Mucosa of descending colon (tissue), 3 donors: ENCODE measurements at places on chromosomes 12 and 14. TPM values are rescaled to one million over a fixed set of nuclear protein-coding genes. Genes with fewer than 3 reads are reported as not detected.

DNA sequence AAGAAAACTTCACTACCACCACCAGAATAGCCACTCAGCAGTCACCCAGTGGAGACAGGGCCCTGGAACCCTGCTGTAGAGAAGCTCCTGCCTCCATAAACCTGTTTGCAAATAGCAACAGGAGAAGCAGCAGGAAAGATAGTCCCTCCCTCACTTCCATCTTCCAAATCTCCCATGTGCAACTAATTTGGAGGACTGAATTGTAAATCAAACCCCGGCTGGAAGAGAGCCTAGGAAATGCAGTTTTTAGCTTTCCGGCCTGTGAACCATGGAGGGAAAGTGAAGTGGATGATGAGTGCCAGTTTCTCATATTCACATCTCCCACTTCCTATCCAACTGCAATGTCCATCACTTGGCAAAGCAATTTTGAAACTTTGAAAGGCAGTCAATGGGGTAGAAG, 167.2 kb upstream of the FRMD6 start:
- no peak for DNase-seq

GRCh38 chr12:77054851-77055250, 10.5 kb downstream of the E2F7 start:
- DNase-seq: no peak

DNA sequence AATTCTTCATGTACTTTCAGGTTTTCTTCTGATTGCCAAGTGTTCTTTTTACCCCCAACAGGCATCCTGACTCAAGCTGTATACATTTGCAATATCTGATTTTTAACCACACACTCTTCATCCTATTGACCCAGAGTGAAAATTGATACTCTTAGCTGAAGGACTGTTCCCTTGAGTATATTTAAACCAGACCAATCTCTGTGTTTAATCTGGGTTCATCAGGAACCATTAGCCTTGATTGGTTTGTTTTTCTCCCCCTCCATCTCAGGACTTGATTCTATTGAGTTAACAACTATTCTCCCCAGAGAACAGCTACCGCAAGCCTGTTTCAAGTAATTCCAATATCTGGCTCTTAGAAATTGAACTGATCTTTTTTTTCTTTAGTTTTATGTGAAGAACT, 222.3 kb upstream of the NOVA1 start:
- DNase-seq: no peak

DNA sequence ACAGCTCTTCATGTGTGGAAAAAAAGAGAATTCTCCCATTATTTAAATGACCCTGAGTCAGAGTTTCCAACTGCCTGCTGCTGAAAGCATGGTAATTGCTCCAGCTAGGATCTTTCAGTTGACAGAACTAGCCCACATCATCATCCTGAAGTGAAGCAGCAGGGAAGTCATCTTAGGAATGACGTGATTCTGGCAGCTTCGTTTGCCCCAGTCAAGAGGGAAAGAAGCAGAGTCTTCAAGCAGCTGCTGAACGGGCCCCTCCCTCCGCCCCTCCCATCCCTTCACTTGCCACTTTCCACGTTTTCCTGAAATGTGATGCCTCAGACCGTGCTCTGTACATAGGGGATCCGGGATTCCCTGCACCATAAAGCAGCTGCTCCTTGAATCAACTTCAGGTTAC, 455.0 kb upstream of the TMEM132C start:
- DNase-seq: no peak

DNA sequence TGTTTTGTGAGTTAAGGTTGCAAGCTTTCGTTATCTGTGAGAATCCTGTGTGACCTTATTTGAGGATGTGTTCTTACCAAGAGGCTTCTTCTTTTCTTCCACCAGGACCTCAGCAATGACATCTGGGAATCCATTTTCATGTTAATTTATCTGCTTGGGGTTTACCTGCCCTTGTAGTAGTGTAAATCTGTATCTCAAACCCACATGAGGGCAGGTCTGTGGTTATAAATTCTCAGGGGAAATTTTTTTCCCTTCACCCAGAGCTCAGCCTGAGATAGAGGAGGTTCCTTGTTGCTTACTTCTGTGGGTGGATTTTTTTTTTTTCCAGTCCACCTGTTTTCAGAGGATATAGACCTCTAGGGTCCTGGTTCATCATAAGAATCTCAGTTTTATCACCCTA, 70.8 kb downstream of the AKAP6 start:
- no peak for DNase-seq

CMA1 gene
- total RNA-seq: 1.6 TPM

- peak; percentile 64 for DNase-seq
Observed at GRCh38 chr12:124655698-124656516, 88.5 kb upstream of the NCOR2 start.

PSMA6 gene
- 130 TPM for total RNA-seq

DEPDC4 gene
- total RNA-seq: 2.1 TPM

REC8 gene
- total RNA-seq: 14.9 TPM

DNA sequence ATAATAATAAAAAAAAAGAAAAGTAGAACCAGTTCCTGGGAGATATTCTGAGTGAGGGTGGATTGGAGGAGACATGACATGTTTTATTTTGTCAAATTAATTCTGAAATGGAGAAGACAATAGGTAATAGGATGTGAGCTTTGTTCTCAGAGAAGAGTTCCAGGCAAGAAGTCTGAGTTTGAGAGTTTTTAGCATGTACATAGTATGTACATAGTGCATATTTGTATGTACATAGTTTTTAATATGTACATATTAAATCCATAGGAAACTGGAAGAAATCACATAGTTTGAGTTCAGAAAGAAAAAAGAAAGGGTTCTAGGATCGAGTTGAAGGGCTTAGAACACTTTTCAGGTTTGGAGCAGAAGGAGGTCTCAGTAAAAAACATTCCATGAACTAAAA, 47.5 kb downstream of the LRFN5 start:
- no peak for DNase-seq

PRICKLE1 gene
- 4.4 TPM for total RNA-seq

- DNase-seq: no peak
Observed at GRCh38 chr14:54582334-54582733, 15.4 kb downstream of the SAMD4A start.

GRCh38 chr12:102765736-102766135, 151.3 kb downstream of the PAH start:
- DNase-seq: no peak

- DNase-seq: no peak
Observed at GRCh38 chr14:29601616-29602015, 326.0 kb downstream of the PRKD1 start.

DNA sequence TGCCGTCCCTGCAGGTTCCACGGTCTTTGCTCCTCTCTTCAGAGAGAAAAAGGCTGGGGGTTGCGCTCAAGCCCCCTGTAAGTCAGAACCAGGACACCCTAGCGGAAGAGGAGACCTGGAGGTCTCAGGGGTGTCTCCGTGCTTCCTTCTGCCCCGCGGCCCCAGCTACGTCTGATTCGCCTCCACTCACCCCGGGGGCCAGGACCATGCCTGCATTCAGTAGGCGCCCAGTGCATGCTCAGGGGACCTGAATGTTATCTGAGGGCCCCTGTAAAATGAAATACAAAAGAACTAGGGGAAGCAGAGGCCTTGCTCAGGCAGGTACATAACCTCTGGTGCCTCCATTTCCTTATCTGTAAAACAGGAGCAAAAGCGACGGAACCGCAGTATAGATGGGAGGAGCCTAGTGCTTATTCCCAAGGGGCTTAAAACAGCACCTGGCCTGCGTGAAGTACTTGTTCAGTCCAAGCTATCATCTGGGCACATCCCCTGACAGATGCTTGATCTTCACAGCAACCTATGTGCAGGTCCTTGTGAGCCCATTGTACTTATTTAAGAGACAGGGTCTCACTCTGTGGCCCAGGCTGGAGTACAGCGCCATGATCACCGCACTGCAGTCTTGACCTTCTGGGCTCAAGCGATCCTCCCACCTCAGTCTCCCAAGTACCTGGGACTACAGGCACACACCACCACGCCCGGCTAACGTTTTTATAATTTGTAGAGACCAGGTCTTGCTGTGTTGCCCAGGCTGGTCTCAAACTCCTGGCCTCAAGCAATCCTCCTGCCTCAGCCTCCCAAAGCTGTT, 110.3 kb upstream of the NCOR2 start:
- no peak for DNase-seq

- no peak for DNase-seq
Observed at GRCh38 chr14:28102814-28103213, 663.8 kb upstream of the FOXG1 start.

CD69 gene
- total RNA-seq: 3.2 TPM
